ENCODE measurements at places on chromosomes 6 and 20. TPM values are rescaled to one million over a fixed set of nuclear protein-coding genes. Genes with fewer than 3 reads are reported as not detected.
A peak's percentile ranks its signal among the peaks of the same experiment; 100 is the strongest.

Gene ZDHHC14
- total RNA-seq = 3.2 TPM

Gene HRH3
- total RNA-seq = not detected

Gene SNAP25
- not detected for total RNA-seq

Gene TMEM170B
- total RNA-seq = 0.70 TPM

Gene EYS
- total RNA-seq = 1.6 TPM

Gene OPRM1
- not detected for total RNA-seq

Gene CDH4
- total RNA-seq = 25.0 TPM

Gene CPNE5
- total RNA-seq = not detected

Gene SLCO4A1
- total RNA-seq = 27.0 TPM

Gene GRIK2
- 0.89 TPM for total RNA-seq

- no peak within 1 kb of the TSS for H3K27ac ChIP-seq
- no peaks in the 10 kb centered on the region for H3K36me3 ChIP-seq
- H3K27me3 ChIP-seq = peaks cover 95% of the 10 kb centered on the region
- no peak for DNase-seq
Measured at GRCh38 chr6:33008944-33009861, at the start of gene HLA-DOA. Gene HLA-DOA (minus strand): TSS chr6:33009591.

- H3K27ac ChIP-seq = no peak overlapping the region
- no peak overlapping the region for H3K4me3 ChIP-seq
- no peaks in the 10 kb centered on the region for H3K4me1 ChIP-seq
- DNase-seq = peak; percentile 27
Measured at GRCh38 chr6:133945158-133945557, 7.9 kb upstream of the TBPL1 start.

DNA sequence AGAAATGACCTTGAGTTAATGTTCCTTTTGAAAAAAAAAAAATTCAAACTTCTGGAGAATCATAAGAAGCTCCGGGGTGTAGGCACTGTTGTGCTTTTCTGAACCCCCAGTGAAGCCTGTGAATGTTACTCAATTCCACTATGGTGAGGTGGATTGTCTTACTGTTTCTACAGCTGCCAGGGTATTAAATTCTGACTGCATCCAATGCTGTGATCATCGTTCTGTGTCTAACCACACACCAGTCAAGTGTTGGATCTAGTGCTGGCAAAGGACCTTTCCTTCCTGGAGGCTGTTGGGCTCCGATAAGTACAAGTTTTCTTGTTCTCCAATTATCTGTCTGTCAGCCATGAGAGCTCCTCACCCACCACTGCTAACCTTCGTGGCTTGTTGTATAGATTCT lies 162.0 kb upstream of the EPHA7 start:
- no peaks in the 10 kb centered on the region for H3K36me3 ChIP-seq
- H3K4me3 ChIP-seq = no peak overlapping the region
- no peak for DNase-seq
- peaks cover 26% of the 10 kb centered on the region for H3K27me3 ChIP-seq

GRCh38 chr20:36927704-36928103 lies 23.8 kb downstream of the SAMHD1 start:
- no peak for DNase-seq
- H3K27me3 ChIP-seq = no peaks in the 10 kb centered on the region
- H3K4me1 ChIP-seq = no peaks in the 10 kb centered on the region
- peaks cover 8% of the 10 kb centered on the region for H3K36me3 ChIP-seq
- no peak overlapping the region for H3K27ac ChIP-seq

GRCh38 chr6:148791372-148791771 lies 44.5 kb downstream of the UST start:
- H3K4me1 ChIP-seq = no peaks in the 10 kb centered on the region
- H3K36me3 ChIP-seq = no peaks in the 10 kb centered on the region
- H3K4me3 ChIP-seq = no peak overlapping the region
- no peak for DNase-seq
- H3K27ac ChIP-seq = no peak overlapping the region

DNA sequence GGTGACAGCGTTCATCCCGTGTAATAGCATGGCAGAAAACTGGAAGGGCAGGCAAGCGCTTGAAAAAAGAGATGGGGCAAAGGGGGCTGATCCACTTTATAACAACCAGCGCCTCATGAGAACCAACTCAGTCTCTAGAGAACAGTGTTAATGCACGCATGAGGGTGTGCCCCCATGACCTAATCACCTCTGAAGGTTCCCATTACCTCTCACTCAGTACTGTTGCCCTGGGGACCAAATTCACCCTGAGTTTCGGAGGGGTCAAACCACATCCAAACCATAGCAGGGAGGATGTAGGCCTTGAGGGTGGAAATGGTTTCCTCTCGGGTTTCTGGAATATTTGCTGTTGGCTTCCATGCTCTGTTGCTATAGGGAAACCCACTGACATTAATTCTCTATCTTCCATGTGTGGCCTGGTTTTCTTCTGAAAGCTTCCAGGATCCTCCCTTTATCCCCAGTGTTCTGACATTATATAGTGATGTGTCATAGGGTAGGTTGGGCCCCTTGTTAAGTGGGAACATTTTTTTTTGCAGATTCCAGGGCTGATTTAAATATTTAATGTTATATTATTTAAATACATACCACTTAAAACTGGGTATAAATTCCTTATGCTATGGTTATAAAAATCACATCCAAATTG lies 65.2 kb downstream of the PPP1R14C start:
- no peak for DNase-seq
- H3K4me1 ChIP-seq = peaks cover 33% of the 10 kb centered on the region
- H3K27me3 ChIP-seq = no peaks in the 10 kb centered on the region
- peak overlapping the region; percentile 14 for H3K27ac ChIP-seq

DNA sequence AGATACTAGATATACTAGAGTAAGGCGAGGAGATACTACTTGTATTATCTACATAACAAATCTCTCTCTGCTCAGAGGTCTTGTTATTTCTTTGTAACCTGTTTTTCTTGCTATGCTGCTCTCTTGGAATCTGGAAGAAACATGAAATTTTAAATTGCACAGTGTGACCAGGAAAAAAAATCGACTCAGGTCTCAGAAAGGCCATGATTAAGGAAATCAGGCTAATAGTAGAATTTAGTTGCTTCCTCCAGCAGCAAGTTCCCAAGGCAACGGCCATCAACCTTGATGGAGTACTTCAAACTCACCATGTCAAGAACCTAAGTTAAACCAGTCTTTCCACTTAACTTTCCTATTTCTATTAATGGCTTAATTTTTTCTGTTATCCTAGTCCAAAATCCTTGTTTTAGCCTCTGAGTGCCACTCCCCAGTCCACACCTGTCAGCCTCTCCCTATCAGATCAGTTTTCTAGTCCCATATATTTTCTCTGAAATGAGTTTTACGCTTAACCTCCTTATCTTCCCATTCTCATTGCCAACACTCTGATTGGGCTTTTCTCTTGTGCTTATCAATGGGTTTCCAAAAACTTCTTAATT lies 87.7 kb upstream of the BEND3 start:
- H3K36me3 ChIP-seq = peaks cover 3% of the 10 kb centered on the region
- no peak overlapping the region for H3K4me3 ChIP-seq
- no peak overlapping the region for H3K27ac ChIP-seq
- no peaks in the 10 kb centered on the region for H3K4me1 ChIP-seq

GRCh38 chr6:22690446-22690845 lies 121.1 kb downstream of the HDGFL1 start:
- H3K27me3 ChIP-seq = no peaks in the 10 kb centered on the region
- no peaks in the 10 kb centered on the region for H3K36me3 ChIP-seq
- DNase-seq = no peak
- H3K27ac ChIP-seq = no peak overlapping the region
- H3K4me3 ChIP-seq = no peak overlapping the region
- H3K4me1 ChIP-seq = no peaks in the 10 kb centered on the region

DNA sequence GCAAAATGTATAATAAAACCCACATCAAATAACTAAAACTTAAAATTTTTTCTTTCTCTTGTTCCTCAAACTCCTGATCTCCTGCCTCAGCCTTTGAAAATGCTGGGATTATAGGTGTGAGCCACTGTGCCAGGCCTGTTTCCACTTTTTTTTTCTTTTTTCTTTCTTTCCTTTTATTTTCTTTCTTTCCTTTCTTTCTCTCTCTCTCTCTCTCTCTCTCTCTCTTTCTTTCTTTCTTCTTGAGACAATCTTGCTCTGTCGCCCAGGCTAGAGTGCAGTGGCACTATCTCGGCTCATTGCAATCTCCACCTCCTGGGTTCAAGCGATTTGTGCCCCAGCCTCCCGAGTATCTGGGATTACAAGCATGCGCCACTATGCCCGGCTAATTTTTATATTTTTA lies 164.6 kb downstream of the OR2B2 start:
- H3K27ac ChIP-seq = no peak overlapping the region
- H3K4me1 ChIP-seq = no peaks in the 10 kb centered on the region
- H3K36me3 ChIP-seq = peaks cover 4% of the 10 kb centered on the region
- no peak for DNase-seq

DNA sequence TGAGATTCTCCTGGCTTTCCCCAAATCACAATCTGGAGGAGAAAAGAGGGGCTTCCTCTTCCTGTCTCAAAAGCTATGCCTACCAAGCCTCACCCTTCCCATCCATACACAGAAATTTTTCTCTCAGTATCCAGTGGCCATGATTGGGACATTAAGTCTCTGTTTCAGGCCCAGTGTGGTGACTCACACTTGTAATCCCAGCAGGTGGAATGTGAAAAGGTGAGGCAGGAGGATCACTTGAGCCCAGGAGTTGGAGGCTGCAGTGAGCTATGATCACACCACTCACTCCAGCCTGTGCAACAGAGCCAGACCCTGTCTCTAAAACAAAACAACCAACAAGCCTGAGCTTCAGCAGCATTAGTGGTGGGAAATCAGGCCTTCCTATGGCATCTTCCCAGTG lies 210.0 kb downstream of the OGFRL1 start:
- DNase-seq = peak; percentile 39
- no peak overlapping the region for H3K27ac ChIP-seq
- no peaks in the 10 kb centered on the region for H3K27me3 ChIP-seq
- no peaks in the 10 kb centered on the region for H3K4me1 ChIP-seq

DNA sequence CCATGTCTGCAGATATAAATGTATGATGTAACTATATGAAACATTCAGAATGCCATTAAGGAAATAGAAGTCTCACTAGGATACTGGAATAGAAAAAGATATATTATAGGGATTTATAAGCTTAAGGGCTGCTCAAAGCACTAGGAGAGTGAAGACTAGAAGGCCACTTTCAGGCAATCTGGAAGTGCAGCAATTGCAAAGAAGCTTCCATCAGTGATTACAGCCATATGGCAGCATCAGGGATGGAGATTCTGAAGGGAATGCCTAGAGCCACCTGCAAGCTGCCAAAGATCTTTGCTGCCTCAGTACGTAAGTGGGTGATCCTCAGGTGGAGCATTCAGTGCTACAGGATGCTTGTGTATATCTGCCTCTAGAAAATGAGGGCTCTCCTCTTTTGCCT lies 796.2 kb upstream of the EPHA7 start:
- H3K27me3 ChIP-seq = peaks cover 42% of the 10 kb centered on the region
- H3K4me1 ChIP-seq = no peaks in the 10 kb centered on the region
- no peak overlapping the region for H3K27ac ChIP-seq
- H3K4me3 ChIP-seq = no peak overlapping the region
- peak; percentile 0 for DNase-seq
- no peaks in the 10 kb centered on the region for H3K36me3 ChIP-seq

GRCh38 chr6:142112451-142113061 lies 20.2 kb upstream of the GJE1 start:
- no peaks in the 10 kb centered on the region for H3K4me1 ChIP-seq
- H3K27ac ChIP-seq = no peak overlapping the region
- H3K27me3 ChIP-seq = peaks cover 12% of the 10 kb centered on the region
- no peak overlapping the region for H3K4me3 ChIP-seq

- H3K36me3 ChIP-seq = no peaks in the 10 kb centered on the region
- no peak overlapping the region for H3K27ac ChIP-seq
- no peak overlapping the region for H3K4me3 ChIP-seq
- no peaks in the 10 kb centered on the region for H3K27me3 ChIP-seq
- H3K4me1 ChIP-seq = no peaks in the 10 kb centered on the region
Measured at GRCh38 chr20:51265361-51265760, 242.5 kb upstream of the KCNG1 start.
